Fibroblast of the conjunctiva (primary cell): ENCODE measurements at places on chromosomes 11 and 22.

DNA sequence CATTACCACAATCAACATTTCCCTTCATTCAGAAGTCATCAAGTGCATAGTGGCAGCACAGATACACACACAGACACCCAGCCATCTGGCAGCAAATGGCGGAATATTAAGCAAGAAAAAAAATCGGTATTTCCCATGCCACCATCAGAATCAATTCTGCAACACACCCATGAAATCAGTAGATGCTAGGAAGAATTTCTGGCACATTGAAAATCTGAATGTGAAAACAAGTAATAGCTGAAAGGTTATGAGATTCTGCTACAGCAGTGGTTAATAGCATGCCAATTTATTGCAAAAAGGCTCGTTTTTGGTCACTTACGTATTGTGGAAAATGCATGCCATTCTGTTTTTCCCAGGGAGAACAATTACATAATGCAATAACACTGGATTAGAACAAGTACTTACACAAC, 91.1 kb downstream of the PICALM start:
- DNase-seq, result no peak

DNA sequence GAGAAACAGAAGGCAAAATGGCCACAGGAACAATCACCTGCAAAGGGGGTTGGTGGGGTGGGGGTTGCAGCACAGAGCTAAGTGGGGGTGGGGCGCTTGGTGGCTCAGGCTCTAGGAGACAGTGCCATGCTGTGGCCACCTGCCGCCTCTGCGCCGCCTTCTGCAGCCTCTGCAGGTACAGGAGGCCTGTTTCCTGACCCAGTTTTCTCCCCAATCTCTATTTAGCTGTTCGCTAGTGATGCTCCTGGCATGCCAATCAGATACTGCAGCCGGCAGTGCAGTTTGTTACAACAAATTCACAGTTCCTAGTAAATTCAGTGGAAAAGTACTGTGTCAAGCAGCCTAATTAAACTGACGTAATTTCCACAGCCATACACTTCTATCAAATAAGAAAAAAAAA, 106.4 kb downstream of the SERGEF start:
- no peak for DNase-seq

DNA sequence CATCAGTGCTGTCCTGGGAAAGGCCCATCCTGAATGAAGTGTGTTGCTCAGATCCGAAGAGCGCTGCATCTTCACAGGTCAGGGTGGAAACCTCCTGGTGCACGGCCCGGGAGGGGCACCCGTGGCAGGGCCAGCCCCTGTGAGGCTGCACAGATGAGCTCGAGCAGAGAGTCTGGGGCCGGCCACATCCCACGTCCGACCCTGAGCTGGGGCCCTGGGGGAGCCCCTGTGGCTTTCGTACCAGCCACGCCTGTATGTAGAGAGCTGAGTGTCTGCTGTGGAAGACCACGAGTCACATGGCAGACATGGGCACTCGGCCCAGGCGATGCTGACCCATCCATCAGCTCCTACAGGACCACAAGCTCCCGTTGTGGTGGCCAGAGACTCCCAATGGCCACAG, 24.9 kb upstream of the SEPTIN5 start:
- no peak for DNase-seq

- no peak for DNase-seq
Observed at GRCh38 chr22:48820481-48821345, 1007.0 kb downstream of the BRD1 start.

GRCh38 chr11:1576825-1577224, 4.8 kb upstream of the DUSP8 start:
- no peak for DNase-seq

DNA sequence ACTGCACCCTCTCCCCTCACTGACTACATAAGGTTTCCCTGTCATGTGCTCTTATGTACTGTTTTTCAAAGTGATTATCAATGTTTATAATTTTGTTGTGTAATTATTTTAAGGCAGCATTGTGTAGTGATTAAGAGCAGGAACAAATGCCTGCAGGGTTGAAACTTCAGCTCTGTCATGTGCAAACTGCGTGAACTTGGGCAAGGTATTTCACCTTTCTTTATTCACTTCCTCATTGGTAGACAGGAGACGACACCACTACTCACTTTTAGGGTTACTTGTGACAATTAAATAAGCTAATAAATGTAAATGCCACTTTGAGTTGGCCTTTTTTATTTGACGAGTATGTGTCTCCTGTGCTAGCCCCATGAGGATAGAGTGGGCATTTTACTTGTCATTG, 86.5 kb upstream of the E2F8 start:
- DNase-seq, result no peak

- no peak for DNase-seq
Observed at GRCh38 chr22:41534219-41534618, 10.1 kb downstream of the POLR3H start.

DNA sequence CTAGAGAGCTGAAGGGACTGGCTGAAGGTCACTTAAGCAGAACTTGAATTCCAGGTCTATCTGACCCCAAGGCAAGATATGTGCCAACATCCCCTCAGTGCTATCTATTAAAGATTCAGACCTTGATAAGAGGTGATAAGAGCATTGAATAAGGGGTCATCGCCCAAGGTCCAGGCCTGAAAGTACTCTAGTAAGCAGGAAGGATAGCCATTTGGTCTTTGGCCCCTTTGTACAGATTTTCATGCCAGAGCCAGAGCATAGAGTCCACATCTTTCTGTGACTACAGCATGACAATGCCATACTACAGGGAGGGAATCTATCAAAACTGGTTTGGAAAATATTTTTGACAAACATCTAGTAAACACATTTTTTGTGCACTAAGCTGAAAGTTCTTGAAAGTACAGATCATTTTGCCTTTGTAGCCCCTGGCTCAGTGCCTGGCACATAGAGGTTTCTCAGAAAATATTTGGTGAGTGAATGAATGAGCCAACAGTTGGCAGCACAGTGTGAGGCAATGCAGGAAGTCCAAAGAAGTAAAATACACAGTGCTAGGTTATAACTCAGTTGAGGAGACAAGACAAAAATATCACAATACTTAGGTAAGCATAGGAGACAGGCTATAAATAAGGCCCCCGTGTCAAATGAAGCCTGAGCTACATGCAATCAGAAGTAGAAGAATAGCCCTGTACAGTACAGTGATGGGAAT, 15.1 kb upstream of the RRAS2 start:
- peak; percentile 60 for DNase-seq

- DNase-seq, result no peak
Observed at GRCh38 chr11:134670247-134670782, 258.3 kb upstream of the B3GAT1 start.

DNA sequence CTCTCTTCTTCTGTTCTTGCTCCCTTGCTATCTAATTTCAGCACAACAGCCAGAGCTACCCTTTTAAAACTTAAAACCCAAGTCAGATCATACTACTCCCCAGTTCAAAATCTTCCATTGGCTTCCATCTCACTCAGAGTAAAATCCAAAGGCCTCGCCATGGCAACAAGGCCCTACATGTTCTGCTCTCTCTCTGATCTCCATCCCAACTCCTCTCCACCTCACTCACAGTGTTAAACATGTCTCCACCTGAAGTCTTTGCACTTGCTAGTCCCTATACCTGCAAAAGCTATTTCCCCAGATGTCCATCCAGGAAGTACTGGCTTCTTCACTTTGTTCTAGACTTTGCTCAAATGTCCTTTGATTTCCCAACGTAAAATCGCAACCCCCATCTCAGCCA, 3.0 kb upstream of the GRAP2 start:
- no peak for DNase-seq

DNA sequence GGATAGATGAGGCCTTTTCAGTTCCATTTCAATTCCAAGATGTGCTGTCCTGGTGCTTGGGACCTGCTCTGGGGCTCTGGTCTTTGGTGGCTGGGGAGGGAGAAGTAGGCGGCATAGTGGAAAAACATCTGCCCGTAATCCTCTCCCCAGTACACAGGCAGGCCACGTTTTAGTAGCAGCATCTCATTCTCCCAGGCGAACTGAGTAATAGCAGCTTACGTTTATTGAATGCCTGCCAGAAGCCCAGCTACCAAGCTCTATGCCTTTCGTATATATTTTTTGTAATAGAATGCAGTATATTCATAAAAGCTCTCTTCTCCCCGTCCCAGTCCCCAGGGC, 11.4 kb downstream of the ACO2 start:
- DNase-seq, result peak; percentile 85
